Activated T-helper 9 cell treated with anti-CD3 and anti-CD28 coated beads, Interleukin-2, amount 50 U/mL, for 16 hours (primary cell): ENCODE measurements at places on chromosomes 4 and X.
A peak's percentile ranks its signal among the peaks of the same experiment; 100 is the strongest.

GRCh38 chrX:13376857-13377549 lies 57.1 kb upstream of the ATXN3L start:
- no peak for DNase-seq

DNA sequence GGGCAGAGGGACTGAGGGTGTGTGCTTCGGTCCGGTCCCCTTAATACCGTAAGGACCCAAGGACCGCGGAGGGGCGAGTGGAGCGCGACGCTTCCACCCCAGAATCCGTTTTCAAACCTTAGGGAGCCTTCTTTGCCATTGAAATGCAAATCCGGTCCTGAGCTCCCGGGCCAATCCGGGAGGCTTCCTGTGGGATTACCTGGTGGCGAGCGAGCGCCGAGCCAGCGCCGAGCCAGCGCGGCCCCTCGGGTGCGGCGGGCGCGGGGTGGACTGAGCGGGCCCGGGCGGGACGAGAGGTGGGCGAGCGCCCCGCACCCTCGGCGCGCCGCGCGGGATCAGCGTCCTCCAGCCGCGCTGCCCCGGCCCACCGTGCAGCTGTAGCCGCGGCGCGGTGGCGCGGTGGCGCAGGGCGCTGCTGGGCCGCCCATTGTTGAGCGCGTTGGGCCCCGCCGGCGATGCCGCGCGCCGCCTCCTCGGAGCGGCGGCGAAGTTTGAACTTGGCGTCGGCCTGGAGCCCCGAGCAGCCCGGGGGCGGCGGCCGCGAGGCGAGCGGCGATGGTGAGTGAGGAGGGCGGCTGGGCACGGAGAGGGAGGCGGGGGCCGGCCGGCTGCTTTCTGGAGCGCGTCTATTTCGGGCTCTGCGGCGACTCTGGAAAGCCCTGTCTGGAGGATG lies 208.7 kb downstream of the SOWAHB start:
- DNase-seq, result no peak

GRCh38 chrX:105013719-105014118 lies 206.8 kb downstream of the TEX13A start:
- DNase-seq, result no peak

DNA sequence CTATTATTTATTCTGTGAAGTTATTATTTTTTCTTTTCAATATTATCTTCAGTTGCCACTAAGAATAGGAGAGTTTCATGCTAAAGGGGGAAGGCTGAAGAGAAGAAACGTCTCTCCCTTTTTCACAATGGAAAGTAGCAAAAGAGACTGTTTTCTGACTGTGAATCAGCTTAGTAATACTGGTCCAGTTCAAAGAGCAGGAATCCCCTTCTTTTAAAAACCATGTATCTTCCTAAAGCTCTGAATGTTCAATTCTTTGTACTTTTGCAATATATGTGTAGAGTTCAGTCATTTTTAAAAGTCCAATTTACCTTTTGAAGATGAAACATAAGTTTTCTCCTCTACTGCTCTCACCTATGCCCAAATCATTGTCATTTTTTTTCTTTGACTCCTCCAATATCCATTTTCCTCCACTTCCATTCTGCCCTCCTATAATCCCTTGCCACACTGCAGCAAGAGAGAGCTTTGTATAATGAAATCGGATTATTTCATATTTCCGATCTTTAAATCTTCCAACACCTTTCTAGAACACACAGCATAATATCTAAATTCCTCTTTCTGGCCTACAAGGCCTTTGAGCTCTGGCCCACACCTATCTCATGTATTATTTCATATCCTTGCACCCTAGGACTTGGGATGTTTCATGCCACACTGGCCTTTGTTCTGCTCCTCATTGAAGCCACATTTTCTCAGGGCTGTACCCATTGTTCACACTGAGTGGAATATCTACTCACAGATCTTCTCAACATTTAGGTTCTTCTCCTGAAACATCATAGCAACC lies 195.3 kb downstream of the CAMK2D start:
- no peak for DNase-seq

DNA sequence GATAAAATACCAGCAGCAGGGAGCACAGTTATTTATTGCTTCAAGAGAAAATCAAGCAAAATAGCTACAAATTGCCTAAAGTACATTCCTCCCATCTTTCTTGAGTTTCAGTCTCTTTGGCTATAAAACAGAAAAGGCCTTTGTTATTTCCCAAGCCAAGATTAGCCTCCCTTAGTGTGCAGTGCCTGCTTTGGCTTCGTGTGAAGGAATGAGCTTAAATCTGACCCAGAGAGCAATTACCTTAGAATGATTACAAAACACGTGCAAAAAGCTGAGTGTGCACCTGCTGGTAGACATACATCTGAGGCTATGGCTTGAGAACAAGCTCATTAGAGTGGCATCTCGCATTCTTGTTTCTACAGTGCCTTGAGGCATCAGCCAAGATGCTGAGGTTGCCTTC lies 250.8 kb downstream of the C4orf33 start:
- DNase-seq, result no peak

GRCh38 chr4:172843192-172843591 lies 325.4 kb upstream of the GALNT7 start:
- no peak for DNase-seq

DNA sequence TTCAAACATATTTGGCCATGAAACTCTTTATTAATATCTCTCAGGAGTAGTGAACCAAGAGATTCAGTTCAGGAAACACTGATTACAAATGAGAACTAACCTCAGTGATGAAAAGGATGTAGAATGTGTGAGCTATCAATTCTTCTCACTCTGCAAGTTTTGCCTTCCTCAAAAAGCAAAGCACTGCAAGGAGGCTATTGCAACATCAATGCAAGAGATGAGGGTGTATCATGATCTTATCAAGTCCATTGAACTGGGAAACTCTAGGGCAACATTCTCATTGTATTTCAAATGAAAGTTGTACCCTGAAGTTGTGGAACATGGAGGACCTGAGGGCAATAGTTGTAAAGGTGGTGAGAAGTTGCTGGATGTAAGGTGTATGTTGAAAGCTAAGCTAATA lies 56.4 kb upstream of the VEGFC start:
- no peak for DNase-seq

DNA sequence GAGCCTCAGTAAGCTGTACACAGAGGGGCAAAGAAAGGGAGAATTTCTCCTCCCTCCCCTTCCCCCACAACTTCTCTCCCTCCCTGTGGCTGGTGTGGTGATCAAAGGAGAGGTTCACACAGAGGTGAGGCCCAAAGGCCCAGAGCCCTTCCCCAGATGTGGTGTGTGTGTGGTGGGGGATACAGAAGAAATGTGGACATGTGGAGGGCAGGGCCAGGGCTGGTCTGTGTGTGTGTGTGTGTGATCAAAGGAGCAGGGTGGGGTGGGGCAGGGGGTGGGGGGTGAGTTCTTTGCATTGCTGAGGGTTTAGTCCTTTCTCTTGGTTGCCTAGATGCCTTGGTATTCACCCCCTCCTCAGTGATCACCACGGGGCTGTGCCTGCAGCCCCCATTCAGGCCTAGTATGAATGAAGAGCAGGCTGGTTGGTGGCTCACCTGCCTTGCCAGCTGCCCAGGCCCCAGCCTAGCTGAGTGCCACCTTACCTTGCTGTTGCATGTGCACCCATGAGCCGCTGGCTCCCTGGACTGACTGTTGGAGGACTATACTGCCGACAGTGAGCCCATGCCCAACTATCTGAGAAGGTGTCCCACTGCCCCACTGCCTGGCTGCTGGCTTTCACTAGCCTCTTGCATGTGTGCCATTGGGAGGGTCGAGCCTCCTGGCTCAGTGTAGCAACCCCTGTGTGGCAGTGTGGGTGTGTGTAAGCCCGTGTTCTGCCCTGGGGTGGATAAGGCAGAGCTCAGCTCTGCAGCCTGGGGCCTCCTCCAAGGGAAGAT lies 101.9 kb downstream of the EFNB1 start:
- DNase-seq, result no peak

DNA sequence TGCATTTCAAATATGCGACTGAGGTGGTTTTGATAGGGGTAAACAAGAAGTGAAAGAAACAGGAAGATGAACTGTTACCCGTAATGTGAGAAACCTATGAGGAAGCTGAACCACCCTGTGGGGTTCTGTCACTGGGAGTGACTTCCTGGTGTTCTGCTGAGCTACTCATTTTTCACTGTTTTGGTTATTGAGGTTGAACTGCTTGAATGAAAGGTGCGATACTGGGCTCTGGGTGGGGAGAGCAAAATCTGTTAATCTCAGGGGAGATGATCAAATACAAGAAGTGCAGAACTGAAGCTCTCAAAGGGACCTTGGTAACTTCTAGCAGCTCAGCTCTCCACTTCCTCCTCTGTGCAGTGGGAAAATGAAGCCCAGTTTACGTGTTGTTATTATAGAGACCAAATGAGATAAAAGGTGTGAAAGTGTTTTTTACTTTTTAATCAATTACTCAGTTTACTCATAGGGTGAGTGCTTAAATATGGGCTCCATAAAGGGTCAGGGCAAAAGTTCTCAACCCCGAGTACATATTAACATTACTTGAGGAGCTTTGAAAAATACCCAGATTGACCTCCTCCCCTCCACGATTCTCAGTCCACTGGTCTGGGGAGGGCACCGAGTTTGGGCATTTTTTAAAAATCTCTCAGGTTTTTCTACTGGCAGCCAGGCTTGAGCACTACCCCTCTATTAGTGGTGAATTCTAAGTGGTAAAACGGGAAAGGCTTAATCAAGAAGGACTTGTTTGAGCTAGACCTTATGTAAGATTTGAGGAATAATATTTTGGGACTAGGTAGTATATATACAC lies 66.7 kb downstream of the COQ2 start:
- peak; percentile 24 for DNase-seq
